ENCODE measurements at places on chromosomes 12 and 14.

DNA sequence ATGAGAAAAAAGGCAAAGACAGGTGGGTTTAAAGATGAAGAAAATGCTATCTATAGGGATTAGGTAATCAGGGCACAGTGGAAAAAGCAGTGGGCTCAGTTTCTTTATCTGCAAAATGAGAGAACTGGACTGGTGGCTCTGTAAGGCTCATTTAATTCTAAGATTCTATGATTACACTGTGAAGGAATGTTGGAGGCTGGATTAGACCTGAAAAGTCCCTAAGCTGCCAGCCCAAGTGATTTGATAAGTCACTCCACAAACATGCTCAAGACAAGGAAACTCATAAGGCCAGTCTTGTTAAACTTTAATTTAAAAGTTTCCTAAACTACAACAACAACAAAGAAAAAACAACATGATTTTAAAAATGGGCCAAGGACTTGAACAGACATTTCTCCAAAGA, 75.1 kb downstream of the DCAF5 start:
- DNase-seq = no peak

GRCh38 chr14:94097091-94097490, 13.4 kb upstream of the IFI27 start:
- DNase-seq = no peak

GRCh38 chr12:2341871-2342270, 289.1 kb downstream of the CACNA1C start:
- no peak for DNase-seq

- no peak for DNase-seq
Measured at GRCh38 chr12:42916143-42916542, 326.6 kb upstream of the PRICKLE1 start.

DNA sequence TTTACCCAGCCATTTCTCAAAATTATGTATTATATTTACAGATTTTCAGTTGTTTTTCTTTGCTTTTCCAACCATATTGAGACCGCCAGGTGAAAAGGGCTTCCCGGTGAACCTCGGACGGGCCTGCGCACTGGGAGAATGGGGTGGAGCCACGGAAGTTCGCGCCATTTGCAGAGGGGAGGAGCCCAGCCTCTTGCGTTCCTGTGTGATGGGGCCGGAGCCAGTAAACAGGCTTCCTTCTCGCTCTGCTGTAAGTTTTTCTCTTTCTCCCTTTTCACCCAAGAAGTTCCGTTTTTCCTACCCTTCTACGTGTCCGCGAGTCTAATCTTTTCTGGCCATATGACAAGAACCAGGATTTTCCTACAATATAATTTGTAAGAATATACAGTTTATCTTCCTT, 1108.8 kb upstream of the SEL1L start:
- no peak for DNase-seq

DNA sequence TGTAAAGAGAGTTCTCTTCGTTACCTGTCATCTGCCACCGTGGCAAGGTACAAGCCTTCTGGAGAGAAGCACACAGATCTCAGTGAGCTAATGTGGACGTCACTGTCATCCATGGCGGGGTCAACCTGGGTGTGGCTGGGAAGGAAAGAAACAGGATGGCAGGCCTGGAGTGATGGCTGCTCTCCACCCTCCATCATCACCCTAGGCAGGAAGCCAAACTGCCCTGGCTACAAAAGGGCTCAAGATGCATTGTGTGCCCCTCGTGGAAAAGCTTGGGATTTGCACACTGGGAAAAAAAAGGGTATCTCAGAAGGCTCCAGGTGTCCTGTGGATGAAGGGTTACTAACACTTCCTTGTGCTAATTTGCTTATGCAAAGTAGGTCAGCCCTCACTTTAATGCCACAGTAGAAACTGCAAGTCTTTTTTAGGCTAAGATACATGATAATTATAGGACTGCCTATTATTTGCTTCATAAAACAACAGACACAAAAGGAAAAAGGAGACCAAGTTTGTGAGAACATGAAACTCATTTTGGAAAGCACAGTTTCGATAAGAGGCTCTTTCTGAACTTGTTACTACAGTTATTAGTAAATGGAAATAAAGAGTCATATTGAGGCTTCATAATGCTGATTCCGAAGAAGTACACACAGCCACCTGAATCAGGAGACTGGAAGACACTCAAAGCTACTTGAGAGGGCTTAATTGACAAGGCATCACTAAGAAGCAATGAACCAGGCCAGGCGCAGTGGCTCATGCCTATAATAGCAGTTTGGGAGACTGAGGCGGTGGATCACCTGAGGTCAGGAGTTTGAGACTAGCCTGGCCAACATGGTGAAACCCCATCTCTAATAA, 18.9 kb downstream of the RFC5 start:
- DNase-seq = no peak

DNA sequence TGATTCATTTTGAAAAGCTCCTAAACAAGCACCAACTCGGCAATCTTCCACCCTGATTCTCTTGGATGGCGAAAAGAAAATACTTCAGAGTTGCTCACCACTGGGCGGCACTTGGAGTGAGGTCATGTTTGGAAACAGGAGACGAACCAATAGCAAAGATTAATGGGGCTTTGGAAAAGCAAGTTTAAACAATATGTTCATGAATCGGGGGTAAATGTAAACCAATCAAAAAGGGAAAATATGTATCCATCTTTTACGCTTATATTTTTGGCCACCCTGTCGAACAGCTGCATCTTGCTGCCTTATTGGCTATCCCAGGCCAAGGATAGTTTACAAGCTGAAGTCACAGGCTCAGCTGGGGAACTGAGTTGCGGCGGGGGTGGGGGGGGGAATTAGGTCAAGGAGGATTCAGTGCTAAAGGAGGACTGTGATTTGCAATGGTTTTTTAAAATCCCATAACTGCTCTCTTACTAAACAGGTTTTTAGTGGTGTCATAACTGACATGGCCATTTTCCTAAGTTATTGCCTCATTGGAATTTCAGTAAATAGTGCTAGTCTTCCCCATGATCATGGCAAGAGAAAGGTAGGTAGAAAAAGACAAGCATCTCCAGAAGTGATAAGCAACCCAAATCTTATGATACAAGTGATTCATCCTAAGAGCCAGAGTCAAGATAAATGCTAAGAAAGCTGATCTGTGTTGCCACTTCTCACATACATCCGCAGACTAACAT, 210.6 kb downstream of the PHLDA1 start:
- no peak for DNase-seq

DNA sequence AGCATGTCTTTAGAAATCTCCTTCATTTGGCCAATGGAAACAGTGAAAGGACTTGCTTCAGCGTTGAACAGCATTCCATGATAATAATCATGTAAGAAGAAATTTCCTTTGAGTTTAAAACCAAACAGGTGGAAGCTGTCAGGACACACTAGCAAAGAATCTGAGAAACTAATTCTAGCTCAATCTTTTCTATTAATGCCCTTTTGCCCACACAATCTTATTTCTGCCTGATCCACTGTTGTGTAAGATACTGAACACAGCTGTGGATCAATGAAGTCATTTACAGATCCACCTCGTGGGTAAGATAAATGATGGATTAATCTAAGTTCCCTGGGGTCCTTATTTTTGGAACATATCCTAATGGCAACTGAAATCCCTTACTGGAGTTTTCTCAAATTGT, 536.9 kb upstream of the LMO3 start:
- no peak for DNase-seq

GRCh38 chr14:45798659-45799058, 545.7 kb upstream of the MIS18BP1 start:
- DNase-seq = no peak

- no peak for DNase-seq
Measured at GRCh38 chr12:110176745-110177144, 52.6 kb downstream of the IFT81 start.
